ENCODE measurements at places on chromosomes 2 and 18.

GRCh38 chr2:86037795-86038192 lies 67.9 kb downstream of the POLR1A start:
- no peak for DNase-seq

DNA sequence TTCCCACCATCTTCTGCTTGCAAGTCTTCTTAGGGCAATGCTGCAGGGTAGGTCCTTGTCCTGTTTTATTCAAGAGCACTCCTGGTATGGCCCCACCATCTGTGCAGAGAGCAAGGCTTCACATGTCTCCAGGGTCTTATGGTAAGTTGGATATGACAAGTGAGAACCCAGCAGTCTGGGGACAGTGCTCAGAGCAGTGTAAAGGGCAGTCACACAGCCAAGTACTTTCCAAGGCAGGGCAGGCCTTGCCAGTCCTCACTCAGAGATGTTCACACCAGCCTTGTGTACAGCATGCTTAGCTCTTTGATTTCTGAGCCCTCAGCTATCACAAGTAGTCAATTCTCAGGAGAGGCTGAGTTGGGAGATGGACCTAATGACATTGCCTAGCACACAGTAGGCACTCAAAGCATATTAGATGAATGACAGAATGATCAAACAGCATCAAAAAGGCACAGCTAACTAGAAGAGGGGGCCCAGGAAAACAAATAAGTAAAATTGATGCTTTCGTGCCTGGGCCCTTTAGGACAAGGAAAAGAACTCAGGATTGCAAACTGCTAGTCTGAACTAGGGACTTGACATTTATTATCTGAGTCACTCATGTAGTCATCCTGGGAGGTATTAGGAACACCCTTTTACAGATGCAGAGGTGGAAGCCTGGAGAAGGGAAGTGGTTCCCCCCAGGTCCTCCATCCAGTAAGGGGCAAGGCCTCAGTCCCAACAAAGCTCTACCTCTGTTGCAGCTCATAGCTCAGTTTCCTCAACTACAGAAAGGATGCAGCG lies 86.7 kb upstream of the CTAGE1 start:
- no peak for DNase-seq

GRCh38 chr2:188952901-188953300 lies 21.3 kb upstream of the COL3A1 start:
- DNase-seq = no peak

DNA sequence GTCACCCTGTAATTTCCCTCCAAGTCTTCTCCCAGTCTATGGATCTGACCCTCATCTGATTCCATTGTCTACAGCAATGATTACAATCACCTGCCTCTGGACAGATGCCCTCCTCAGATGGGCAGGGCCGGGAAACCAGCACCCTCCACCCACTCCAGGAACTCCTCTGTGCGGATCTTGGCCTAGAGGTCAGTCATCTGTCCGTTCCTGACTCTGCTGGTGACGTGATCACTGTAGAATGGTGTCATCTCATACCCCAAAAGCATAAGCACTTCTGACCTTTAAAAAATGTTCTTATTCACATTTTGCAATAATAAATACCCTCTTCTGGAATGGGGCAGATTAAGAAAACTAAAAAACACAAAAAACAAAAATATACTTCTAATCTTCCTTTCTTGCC lies 29.5 kb upstream of the BZW1 start:
- no peak for DNase-seq

DNA sequence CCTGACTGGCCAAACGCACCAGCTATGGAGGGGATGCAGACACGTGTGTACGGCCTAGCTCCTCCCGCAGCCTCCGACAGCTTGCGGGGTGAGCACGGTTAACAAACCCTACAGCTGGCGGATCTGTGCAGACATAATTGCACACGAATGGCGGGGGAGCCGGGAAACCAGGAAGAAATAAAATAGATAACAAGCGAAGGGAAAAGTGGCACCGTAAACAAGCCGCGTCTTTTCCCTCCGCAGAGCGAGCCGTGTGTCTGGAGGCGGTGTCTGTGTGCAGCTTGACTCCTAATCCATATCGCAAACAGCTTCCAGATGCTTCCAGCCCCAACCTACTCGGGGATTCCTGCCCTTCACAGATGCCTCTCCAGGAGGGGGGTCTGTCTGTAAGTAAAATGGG lies 853.1 kb upstream of the SALL3 start:
- no peak for DNase-seq

- DNase-seq = no peak
Measured at GRCh38 chr18:63523660-63524059, 18.5 kb upstream of the SERPINB12 start.
